GM13976 (cell line): ENCODE measurements at places on chromosomes 5 and 9.

DNA sequence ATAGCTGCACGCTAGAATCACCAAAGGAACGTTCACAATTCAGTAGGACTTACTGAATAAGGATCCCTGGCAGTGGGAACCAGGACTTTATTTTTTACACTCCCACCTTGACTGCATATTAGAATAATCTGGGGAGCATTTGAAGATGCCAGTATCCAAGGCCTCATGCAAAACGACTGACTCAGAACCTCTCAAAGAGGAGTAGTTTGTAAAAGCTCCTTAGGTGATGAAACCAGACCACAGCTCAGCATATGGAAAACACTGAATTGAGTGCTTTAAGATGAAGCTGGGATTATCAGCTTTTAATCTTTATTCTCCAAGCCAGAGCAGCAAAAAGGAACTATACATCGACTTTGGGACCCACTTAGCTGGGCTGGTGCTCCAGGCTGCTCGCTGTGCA lies 288.3 kb downstream of the MLLT3 start:
- DNase-seq: no peak

DNA sequence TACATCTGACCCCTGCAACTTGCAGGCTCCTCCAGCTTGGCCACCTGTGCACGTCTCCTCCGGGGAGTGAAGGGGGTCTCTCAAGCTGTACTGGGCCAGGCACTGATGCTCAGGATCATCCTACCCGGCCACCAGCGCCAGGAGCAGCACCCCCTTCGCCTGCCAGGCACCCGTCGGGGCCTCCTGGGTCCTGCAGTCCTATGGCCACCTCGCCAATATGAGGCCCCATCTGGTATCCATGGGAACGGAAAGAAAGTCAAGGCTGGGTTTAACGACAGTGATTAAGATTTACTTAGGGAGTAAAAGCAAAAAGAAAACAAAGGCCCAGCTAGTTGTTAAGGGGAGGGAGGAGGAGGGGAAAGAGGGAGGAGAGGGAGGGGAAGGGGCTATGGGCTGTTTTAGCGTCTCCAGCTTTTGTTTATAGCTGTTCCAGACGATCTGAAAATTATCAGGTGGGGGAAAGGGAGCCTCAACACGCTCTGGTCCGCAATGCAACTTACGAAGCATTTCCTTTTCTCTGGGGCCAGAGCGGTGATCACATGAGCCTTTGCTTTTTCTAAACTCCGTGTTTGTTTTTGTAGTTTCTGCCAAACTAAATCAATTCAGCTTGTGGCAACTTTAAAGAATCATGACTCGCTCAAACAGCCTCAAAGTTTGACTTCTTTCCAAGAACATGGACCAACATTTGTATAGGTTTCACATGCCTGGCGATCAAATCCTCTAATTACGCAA lies 132.4 kb downstream of the ROR2 start:
- no peak for DNase-seq

- DNase-seq: no peak
These were observed 2.1 kb downstream of the MSANTD3 start for GRCh38 chr9:100428871-100429654.

- no peak for DNase-seq
These were observed 197.7 kb downstream of the MCTP1 start for GRCh38 chr5:95086927-95087815.
